ENCODE measurements at places on chromosomes 16 and 17.

GRCh38 chr17:72850410-72851118 lies 241.9 kb downstream of the SLC39A11 start:
- DNase-seq = no peak

GRCh38 chr17:3533752-3534151 lies 23.9 kb downstream of the TRPV3 start:
- DNase-seq = no peak

GRCh38 chr17:78042542-78042941 lies 84.0 kb downstream of the TNRC6C start:
- DNase-seq = no peak

GRCh38 chr16:71923941-71924690 lies 28.8 kb downstream of the IST1 start:
- DNase-seq = no peak

- DNase-seq = no peak
Observed at GRCh38 chr17:61462719-61463315, 10.6 kb downstream of the TBX4 start.
